ENCODE measurements at places on chromosomes 2 and 18.

- no peak for DNase-seq
These were observed 36.8 kb downstream of the COX7A2L start for GRCh38 chr2:42324244-42324643.

- DNase-seq, result no peak
These were observed 88.4 kb downstream of the MEP1B start for GRCh38 chr18:32278177-32278799.

DNA sequence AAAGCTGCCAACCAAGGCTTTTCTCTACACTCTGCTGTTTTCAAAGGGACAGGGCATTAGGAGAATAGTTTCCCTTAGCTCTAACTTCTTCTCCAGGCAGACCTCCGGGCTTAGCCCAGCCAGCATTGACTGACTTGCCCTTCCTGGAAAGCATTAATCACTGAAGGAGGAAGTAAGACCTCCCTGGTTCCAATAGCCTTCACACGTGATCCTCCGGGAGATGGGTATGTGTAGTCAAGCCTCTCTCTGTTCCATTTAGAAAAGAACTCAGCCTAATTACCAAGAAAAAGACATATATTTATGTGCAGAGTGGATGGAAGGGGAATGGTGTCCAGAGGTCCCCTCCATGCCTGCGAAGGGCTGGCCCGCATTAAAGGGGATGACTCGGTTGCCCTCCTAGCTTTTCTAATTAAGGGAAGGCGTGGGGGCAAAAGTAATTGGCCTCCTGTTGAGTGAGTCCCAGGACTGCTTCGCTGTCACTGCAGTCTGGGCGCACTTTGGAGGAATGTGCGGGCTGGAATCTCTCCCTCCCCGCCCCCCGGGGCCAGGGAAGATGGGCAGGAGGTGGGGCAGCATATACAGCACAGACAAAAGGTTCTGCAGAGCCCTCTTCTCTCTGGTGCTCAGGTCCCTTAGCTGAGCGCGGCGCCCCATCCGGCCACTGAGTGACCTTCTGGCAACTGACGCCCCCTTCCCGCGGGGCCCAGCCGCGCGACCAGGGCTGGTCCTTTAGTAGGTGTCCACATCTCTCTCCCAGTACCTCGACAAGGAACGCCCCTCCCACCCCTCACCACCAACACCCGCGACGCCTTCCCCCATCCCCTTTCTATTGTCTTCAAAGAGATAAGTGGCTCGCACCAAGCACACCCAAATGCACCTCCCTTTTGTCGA, 686.0 kb downstream of the NRXN1 start:
- DNase-seq, result no peak

GRCh38 chr2:120770641-120771040, 35.0 kb downstream of the GLI2 start:
- DNase-seq, result no peak

DNA sequence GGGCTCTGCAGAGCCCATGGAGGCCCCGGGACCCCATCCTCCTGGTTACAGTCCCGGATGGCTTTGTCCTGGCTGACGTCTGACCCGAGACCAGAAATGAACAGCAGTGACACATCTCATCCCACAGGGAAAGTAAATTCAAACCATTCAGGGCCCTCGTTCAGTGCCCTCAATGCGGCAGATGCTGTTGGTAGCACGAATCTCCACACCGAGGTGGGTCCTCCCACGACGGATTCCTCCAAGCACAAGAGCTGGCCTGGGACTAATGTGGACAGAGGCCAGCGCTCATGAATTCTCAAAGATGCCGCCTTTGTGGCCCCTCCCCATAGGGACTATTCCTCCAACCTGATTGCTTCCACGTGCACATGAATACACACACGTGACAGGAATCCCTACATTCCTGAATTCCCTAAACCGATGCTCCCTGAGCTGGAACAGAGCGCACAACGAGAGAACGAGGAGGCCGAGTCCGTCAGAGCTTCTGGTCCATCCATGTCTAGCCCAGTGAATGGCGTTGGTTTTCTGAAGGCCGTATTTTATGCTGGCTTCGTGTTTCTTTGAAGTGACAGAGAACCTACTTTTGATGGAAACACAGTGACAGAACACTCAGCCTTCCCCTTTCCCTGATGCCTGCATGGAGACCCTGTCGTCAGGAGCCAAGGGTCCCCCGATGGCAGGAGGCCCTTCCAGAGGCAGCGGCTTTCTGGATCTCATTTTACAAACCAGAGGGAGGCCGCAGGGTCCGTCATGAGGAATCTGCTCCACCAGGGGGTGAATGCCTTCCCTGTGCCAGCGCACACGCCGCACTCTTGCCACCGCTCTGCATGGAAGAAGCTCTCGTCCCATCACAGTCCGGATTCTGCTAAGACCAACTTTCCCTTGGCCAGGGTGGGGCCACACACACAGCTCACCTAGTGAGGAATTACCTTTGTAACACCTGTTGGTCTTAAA, 64.3 kb upstream of the SNTG2 start:
- no peak for DNase-seq

DNA sequence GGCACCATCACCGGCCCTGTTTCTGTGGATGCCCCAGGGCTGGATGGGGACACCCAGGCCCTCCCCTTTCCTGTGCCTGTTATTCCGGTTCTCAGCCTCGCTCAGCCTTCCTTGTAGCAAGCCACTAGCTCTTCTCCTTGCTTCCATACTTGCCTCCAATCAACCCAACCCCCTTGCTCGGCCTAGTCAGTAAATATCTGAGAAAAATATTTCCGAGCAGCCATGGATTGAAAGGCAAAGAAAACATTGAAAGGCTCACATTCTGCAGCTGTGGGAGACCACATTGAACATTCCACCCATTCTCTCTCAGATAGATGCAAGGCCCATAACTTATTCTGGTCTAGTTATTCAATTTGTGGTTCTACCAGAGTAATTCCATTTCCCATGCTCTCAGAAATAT, 114.9 kb downstream of the SPP2 start:
- peak; percentile 67 for DNase-seq

DNA sequence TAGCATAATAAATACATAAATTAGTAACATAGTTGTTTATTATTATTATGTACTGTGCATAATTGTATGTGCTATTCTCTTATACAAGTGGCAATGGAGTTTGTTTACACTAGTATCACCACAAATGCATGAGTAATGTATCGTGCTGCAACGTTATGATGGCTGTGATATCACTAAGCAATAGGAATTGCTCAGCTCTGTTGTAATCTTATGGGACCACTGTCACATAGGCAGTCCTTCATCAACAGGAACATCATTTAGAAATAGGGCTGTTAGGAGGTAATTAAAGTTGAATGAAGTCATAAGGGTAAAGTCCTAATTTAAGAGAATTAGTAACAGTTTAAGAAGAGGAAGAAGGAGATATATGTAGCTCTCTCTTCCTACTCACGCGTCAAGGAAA, 33.8 kb downstream of the TEX51 start:
- no peak for DNase-seq

DNA sequence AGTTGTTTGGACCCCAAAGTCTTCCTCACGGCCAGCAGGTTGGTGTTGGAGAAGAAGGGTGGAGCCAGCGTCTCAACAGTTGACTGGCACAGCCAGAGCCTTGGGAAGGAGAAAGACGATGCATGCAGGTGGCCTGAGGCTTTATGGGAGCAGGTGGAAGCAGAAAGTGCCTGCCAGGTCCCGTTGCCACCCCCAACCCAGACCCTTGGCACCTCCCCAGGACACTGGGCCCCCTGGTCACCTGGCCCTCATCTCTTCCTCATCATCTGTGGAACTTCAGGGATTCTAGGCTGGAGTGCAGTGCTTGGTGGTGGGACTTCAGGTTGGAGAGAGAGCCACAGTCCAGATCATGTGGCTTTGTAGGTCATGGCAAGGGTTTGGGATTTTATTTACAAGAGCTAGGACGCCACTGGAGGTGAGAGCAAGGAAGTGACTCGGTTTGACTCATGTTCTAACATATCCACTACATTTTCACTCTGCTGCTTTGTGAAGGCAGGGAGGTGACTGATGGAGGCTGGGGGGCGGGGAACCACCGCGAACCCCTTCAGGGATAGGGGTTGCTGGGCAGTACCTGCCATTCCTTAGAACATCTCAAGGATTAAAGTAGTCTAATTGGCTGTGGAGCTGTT, 62.5 kb upstream of the B3GNT7 start:
- DNase-seq, result no peak

DNA sequence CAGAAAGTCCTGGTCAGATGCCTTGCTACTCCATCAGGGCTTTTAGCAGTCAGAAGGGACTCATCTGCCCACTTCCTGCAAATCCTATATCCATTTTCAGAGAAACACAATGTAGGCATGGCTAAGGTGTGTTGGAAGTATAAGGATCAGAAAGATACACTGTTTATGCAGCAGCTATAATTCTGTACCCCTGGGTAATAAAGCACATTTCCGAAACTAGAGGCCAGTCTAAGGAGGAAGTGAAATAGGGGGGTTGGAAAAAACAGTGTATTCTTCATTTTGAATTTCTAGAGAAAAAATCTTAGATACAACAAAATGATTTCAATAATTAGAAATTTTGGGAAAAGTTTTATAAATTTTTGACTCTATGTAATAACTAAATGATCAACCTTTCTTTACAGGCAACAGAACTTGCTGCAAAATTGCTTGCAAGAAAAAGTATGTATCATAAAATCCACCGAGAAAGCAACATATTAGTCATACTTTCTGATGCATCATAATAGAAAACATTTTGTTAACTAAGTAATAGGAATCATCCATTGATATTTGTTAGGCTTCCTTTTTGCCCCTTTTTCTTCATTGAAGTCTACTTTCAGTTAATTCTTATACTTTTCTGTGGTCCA, 47.4 kb downstream of the FSIP2 start:
- peak; percentile 47 for DNase-seq

- no peak for DNase-seq
These were observed 5.6 kb downstream of the TFPI start for GRCh38 chr2:187548656-187549055.

- peak; percentile 53 for DNase-seq
These were observed 15.5 kb downstream of the DUSP19 start for GRCh38 chr2:183093857-183094657.

GRCh38 chr2:31127931-31128330, 10.3 kb downstream of the GALNT14 start:
- no peak for DNase-seq

GRCh38 chr2:61510674-61511671, 27.2 kb downstream of the XPO1 start:
- DNase-seq, result no peak

GRCh38 chr2:65450810-65451209, 18.4 kb upstream of the SPRED2 start:
- no peak for DNase-seq
